IPS-NIHi11 (cell line): ENCODE measurements at places on chromosomes 4 and X.

DNA sequence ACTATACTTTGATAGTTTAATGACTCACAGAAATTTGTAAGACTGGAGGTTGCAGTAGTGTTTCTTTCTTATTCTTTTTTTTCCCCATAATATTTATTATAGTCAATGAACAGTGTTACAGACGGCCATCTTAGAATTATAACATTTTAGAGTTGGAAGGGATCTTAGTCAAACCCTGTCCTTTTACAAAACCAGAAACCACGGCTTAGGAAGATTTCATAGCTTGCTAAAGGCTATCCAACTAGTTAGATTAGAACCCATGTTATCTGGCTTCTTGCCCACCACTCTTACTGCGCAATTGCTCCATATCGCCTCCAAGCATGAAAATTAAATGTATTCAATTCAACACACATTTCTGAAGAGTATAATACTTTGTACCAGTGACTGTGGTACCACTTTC is 1.1 kb downstream of the XIAP start:
- no peak for DNase-seq

DNA sequence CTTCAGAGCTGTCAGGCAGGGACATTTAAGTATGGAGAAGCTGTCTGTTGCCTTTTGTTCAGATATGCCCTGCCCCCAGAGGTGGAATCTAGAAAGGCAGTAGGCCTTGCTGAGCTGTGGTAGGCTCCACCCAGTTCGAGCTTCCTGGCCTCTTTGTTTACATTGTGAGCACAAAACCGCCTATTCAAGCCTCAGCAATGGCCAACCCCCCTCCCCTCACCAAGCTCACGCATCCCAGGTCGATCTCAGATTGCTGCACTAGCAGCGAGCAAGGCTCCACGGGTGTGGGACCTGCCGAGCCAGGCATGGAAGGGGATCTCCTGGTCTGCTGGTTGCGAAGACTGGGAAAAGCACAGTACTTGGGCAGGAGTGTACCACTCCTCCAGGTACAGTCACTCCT is 59.3 kb downstream of the ZNF674 start:
- DNase-seq = no peak

- DNase-seq = no peak
Observed at GRCh38 chrX:153366878-153367538, 33.1 kb downstream of the ZNF275 start.

DNA sequence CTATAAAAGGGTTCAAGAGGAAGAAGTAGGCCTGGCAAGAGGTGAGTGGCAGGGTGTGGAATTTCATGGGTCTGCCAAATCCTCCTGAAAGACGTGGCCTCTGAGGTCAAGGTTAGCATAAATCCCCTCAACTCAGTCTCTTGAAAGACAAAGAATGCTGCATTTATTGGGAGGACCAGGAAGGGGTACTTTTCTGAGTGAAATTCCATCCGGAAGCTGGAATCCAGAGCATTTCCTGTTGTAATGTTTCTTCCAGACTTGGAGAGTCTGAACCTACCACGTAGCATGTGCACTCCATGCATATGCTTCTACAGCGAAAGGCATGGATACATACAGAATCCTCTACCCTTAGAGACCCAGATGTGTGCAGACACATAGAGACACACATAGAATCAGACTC is 13.4 kb upstream of the FGD1 start:
- DNase-seq = no peak

DNA sequence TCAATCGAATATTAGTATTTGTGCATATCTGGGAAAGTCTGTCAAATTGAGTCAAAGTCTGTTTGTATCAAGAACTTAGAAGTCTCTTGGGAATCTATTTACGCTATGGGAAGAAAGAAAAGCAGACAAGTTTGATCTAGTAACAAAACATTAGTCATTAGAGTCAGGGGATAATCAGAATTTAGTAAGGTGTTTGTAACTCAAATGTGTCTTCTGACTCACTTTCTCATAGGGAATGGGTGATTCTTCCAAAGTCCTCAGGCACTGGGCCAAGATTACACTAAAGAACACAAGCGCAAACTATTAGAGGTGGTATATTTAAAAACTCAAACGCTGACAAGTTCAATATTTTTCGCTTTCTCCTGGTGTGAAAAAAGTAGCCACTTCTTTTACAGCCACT is 926.5 kb downstream of the PDHA2 start:
- DNase-seq = no peak

DNA sequence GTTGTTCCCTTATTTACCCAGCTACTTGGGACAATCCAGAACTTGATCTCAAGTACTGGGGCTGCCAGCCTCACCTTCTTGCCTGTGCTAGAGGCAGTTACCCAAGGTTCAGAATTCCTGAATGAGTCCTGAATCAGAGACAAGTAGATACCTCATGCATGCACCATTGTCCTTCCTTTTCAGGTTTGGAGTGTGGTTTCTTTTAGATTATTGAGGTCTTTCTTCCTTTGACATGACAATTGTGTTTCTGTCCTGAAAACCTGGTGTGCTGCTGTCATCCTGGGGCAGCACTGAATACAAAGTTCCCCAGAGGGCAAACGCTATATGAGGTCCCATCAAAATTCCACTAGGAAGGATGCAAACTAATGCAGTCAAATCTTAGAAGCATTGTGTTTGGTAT is 3.5 kb downstream of the CXCL2 start:
- DNase-seq = no peak

DNA sequence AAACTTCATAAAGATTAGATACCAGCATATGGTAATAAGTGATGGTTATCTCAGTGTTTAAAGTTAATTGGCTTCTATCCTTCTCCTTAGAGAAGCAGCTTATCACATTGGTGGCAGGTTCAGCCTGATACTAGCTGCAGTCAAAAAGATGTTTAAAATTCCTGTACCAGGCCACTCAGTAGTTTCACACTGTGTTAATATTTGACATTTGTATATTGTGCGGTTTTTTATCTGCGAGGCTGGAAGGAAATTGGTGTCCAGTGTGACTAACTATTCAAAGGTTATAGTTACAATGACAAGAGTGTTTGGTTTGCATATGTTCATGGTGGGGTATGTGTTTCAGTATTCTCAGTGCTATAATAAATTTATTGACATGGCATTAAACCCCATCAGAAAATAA is 27.5 kb upstream of the TBC1D8B start:
- no peak for DNase-seq

- DNase-seq = no peak
Observed at GRCh38 chr4:21139327-21139726, 439.1 kb downstream of the PACRGL start.

DNA sequence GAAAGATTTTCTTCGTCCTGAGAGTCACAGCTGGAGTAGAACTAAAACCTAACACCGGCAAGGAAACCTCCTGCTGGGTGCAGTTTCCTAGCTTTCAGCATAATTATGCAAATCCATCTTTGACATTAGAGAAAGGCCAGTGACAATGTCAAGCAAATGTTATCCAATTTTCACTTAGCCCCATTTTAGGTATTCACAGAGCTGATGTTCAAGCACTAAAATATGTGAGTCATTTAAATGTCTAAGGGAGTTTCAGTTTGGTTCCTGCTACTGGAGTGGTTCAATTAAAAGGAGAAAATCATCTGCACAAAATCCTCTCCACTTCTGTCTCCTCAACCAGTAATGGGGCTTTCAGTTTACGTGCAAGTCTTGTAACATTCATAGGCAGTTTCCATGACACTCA is 37.1 kb upstream of the AMOT start:
- DNase-seq = no peak

DNA sequence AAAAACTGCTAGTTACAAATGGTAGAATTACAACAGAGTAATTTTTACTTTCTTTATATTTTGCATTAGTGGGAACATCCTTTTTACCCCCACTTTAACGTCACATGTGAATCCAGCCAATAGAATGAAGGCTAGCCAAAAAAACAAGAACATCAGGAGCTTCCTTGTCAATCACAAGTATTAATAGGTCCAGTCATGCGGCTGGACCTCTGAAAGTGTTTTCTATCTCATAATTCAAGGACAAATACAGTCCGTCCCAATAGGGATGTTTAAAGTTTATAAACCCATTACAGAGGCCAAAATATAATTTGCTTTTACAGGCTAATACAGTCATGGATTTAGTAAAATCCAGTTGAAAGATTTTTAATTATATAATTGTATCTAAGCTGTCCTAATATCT is 110.7 kb downstream of the APBB2 start:
- no peak for DNase-seq

DNA sequence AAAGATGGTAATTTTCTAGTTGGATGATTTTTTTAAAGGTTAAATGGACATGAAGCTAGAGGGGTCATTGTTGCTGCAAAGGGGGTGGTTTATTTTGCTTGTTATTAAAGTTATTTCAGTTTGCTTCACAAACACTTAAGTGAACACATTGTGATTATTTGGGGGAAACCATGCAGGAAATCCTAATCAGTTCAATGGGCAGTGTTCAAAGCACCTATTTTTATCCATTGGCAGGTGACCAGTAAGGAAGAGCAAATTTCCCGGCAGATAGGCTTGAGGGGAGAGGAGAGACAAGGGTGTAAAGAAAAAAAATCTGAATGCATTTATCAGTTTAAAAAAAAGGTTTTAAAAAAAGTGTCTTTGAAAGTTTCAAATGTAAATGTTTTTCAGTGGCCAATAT is 17.6 kb downstream of the GPR174 start:
- DNase-seq = no peak

DNA sequence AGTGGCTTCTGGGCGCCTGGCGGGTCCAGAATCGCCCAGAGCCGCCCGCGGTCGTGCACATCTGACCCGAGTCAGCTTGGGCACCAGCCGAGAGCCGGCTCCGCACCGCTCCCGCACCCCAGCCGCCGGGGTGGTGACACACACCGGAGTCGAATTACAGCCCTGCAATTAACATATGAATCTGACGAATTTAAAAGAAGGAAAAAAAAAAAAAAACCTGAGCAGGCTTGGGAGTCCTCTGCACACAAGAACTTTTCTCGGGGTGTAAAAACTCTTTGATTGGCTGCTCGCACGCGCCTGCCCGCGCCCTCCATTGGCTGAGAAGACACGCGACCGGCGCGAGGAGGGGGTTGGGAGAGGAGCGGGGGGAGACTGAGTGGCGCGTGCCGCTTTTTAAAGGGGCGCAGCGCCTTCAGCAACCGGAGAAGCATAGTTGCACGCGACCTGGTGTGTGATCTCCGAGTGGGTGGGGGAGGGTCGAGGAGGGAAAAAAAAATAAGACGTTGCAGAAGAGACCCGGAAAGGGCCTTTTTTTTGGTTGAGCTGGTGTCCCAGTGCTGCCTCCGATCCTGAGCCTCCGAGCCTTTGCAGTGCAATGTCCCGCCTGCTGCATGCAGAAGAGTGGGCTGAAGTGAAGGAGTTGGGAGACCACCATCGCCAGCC is at the start of gene ATOH1:
TSS of gene ATOH1 (plus strand) at position 422 of the 663 bp plus-strand sequence. CDS start at position 596, 174 bp downstream.
- DNase-seq = peak; percentile 84

DNA sequence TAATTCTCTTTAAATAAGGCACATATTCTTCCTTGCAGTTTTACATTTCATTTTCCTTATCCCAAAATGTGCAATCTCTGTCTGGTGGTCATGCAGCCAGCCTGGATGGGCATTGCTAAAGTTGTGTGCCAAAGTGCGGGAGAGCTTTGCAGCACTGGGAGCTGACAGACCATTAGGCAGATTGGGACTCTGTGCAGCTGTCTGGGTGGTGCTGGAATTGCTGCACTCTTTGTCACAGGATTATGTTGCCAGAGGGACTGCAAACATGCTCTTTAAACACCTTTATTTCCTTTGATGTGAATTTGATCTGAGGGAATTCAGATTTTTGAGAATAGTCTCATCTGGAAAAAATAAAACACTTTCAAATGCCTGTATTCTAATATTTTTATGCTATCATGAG is 956.2 kb upstream of the DIAPH2 start:
- no peak for DNase-seq
